ENCODE measurements at places on chromosomes 2 and 18.

- DNase-seq = no peak
Measured at GRCh38 chr2:117323331-117323730, 491.2 kb upstream of the DDX18 start.

DNA sequence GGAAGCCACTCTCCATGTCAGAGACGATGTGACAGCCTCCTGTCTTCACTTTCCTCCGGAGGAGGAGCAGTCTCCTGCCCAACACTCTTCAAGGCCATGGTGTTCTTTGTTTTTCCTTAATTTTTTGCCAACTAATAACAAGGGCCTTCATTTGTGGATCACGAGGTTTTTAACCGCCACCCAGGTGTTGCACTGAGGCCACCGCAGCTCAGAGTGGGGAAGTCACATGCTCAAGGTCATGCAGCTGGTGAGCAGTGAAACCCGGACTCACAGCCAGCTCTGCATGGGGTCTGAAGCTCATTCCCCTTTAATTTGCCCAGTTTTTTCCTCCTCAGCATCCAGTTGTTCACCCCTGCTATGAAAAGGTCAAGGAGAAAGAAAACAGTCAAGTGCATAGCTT lies 19.6 kb downstream of the ENOSF1 start:
- no peak for DNase-seq

GRCh38 chr2:229363185-229363814 lies 92.2 kb upstream of the PID1 start:
- peak; percentile 35 for DNase-seq

DNA sequence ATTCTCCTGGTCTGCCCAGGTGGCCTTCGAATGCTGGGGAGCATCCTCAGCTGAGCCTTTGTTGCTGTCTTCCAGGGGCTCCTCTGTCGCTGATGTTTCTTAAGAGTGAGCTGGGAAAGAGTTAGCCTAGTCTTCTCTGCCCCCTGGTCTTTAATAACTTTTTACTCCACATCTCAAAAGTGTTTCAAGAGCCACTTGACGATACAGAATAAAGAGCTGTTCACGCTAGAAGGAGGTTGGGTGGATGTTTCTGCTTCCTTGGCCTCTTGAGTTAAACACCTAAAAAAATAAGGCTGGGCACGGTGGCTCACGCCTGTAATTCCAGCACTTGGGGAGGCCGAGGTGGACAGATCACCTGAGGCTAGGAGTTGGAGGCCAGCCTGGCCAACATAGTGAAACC lies 2.8 kb upstream of the BUB1 start:
- no peak for DNase-seq

DNA sequence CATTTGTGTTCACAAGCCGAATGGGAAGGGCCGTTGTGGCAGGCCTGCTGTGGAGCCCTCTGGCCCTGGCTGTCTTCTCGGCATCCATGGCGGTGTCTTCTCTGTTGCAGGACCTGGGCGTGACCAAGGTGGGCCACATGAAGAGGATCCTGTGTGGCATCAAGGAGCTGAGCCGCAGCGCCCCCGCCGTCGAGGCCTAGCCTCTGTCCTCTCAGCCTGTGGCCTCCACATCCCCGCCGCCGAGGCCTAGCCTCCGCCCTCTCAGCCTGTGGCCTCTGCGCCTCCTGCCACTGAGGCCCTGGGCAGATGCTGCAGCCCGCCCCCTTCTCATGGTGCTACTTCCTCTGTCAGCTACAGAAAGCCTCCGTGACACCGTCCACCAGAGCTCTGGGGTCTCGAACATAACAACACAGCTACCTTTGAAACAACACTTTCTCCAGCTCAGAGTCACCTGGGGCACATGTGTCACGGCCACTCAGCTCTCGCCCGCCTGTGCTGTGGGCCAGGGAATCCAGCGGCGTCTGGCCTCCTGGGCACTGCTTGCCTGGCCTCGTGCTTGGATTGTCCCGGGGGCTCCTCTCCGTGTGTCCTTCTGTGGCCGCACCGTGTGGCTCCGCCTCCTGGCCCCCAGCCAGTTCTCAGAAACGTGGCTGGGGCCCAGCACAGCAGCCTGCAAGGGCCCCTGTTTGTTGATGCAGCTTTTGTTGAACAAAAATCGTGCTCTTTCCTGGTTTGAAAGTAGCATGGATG lies 97.1 kb downstream of the USP40 start:
- no peak for DNase-seq

DNA sequence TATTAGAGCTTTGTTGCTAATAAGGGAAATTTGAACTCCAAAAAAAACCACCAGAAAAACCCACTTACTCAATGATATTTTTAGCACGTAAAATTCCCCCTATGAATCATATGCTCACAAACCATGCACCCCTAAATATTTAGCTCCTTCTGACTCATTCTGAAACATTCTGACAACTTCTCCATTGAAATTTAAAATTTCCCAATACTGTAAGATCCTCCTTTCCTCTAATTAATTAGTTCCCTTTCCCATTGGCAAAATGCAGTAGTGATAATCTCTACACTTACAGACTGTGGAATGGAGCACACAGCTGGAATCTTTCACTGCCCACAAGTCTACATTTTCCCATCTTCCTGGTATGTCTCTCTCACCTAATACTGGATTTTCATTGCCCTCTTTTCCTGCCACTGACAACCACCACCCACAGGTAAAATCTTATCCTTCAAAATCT lies 215.8 kb upstream of the ACVR2A start:
- DNase-seq = peak; percentile 36

- no peak for DNase-seq
Measured at GRCh38 chr2:184528119-184528518, 70.2 kb upstream of the ZNF804A start.

- DNase-seq = peak; percentile 79
Measured at GRCh38 chr2:151043484-151043883, 218.2 kb downstream of the RBM43 start.

Measured in fibroblast of skin of right biceps (primary cell).